ENCODE measurements at places on chromosomes 6 and 20.

DNA sequence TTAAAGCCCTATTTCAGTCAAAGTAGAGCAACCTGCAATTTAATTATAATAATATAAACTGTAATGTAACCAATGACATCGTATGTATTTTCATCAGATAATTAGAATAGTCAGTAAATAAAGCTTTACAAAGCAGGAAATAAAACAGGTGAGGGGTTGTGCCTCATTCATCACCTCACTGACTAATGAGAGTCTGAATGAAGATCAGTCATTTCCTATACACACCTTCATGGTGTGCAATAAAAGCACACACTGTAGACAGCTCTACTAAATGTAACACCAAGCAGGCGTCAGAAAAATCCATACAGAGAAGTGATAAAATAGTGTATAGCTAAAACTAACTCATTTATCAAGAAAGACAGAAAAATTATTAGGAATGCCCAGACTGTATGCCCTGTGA, 105.9 kb downstream of the MAN1A1 start:
- DNase-seq, result no peak

GRCh38 chr6:9527679-9528286, 887.1 kb downstream of the TFAP2A start:
- no peak for DNase-seq

DNA sequence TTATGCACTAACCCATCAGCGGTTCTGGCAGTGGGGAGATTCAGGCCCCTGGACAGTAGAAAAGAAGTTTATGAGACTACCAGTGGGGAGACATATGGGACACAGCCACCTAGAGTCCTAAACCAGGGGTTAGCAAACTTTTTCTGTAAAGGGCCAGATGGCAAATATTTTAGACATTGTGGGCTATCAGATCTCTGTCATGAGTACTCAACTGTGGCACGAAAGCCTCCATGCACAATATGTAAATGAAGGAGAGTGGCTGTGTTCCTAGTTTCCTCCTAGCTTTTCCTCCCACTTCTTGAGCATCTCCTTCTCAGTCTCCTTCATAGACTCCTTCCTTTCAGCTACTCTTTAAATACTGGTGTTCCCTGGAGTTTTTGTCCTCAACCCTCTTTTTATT, 3.3 kb upstream of the HLA-DMA start:
- no peak for DNase-seq

DNA sequence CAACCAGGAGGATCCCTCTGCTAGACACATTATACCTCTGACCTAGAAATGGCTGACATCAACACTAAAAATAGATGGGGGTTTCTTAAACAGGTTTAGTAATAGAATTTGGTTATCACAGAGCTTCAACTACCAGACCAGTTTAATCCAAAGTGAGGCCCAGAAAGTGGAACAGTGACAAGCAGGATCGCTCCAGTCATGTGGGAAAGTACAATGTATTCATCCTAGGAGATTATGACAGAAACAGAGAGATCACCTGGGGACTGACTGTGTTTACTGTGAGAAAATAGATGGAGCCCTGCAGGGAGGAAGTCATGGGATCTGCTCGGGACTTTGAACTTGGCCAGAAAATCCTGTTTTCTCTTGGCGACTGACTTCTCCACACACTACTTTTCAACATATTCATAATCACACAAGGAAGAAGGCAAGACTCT, 238.7 kb upstream of the SOX4 start:
- DNase-seq, result no peak

GRCh38 chr20:62969939-62970306, 17.4 kb downstream of the SLC17A9 start:
- no peak for DNase-seq

DNA sequence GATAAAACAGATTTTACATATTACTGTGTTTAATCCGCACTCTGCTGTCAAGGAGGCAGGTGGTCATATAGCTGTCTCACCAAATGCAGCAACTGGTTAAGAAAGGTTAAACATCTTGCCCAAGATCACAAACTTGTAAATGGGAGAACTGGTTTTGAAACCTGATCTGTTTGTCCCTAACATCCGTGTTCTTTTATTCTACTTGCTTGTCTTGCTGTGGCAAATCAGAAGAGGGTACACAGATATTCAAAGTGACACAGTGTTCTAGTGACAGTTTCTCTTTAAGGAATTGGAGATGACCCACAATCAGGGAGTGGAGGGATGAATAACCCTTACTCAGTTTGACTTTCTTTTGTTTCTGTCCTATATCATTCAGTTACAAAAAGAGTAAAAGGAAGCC, 83.0 kb upstream of the SGK1 start:
- no peak for DNase-seq

- no peak for DNase-seq
These were observed 10.8 kb upstream of the GNRH2 start for GRCh38 chr20:3032624-3033023.

DNA sequence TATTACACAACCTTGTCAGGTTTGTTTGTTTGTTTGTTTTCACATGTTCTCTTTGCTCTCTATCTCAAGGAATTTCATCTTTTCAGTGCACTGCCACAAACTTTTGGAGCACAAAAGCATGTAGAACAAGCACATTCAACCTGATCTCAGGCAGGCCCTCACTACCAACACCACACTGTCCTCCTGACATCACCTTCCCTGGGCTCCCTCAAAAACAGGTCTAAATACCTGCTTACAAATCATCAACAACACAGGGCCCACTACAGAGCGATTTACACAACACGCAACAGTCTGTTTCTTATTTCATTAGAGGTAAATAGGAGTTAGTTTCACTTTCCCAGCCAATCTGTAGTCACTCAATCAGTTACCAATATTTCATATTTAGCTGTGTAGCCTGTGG, 241.4 kb downstream of the EPHA7 start:
- DNase-seq, result no peak

DNA sequence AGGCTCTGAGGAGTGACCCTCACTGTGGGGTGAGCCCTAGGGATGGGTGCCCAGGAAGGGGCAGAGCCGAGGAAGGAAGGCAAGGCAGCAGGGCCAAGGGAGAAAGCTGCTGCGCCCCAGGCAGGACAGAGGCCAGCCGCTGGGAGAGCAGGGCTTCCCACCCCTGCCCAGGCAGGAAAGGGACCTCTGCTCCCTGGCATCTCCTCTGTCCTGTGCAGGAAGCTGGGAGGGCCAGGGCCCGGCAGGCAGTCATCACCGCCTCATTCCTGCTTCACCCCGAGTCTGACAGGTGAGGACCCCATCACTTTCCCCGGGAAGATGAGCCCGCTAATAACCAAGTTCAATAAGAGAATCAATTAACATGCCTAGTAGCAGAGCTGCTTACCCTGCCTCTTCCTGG, 81.3 kb downstream of the EDN3 start:
- no peak for DNase-seq

GRCh38 chr20:35917077-35917476, 37.2 kb downstream of the SCAND1 start:
- DNase-seq, result no peak

DNA sequence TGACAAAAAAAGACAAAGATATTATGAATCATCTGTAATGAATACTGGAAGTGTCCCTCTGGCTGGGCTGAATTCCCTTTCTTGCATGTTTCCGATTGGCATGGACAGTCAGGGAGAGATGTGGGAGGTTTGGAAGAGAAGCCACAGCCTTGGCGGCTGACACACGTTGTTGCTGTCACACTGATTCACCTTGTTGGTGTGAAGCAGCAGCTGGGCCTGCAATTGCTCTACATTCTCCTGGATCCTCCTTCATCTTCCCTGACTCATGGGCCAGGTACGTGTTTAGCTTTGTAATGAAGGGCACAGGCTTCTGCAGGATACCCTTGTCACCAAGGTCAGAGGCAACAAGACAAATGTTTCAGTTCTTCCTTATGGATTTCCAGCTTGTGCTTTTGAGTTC, 13.4 kb upstream of the SMIM8 start:
- DNase-seq, result no peak

GRCh38 chr20:39756828-39757227, 794.7 kb downstream of the DHX35 start:
- no peak for DNase-seq

- no peak for DNase-seq
These were observed 285.4 kb downstream of the THBS2 start for GRCh38 chr6:168968228-168968627.

DNA sequence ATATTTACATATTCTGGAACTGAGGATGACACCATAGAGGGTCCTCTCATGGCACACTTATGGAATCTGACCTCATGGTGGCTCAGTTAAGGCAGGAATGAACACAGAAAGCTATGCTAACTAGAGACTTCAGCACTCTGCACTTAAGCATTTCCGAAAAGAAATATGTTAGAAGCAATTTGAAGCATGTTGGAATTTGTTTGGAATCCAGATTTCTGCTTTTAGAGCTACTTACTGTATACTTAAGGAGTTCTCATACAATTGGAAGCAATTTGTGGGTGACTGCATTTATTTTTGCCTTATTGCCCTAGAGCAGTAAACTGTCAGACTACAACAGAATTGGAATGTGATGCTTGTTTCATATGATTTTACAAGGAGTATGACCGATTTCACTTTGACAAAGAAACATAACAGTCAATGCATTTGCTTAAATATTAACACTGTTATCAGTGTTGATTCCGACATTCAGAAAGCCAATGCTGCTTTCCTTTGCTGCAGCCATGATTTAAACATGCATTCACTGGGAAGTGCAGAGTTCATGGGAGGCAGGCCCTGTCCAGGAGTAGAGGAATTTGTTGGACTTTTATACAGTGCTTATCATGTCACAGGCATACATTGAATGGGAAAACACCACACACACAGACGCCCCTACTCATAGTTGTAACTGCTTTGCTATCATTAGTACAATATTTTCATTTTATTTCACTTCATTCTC, 244.4 kb downstream of the SAMD5 start:
- DNase-seq, result no peak

- DNase-seq, result no peak
These were observed 28.4 kb downstream of the CASP8AP2 start for GRCh38 chr6:89858041-89858440.

DNA sequence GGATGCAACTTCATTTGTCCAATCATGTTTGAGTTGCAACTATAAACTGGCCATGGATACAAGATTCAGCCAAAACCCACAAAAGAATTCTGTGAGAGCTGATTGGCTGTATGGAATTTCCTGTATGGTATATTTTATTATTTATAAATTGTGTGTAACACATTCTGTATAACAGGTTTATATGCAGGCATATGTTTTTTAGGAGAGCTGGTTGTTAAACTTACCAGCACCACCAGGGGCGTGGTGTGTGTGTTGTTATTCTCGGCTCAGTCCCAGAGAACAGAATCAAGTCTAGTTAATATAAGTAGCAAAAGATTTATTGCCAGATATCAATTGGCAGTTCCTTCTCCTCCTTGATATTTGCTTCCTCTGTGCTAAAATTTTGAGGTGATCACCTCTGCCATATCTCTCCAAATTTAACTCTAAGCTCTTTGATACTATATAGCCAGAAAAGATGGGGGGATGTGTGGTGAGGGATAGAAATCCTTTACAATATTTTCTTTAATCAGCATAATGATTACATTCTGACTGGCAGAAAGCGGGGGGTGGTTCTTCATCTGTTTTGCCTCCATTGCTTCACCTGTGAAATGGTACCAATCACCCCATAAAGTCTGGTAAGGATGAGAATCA, 22.9 kb downstream of the CNBD2 start:
- DNase-seq, result no peak

GRCh38 chr20:382291-383115, 1.9 kb downstream of the TRIB3 start:
- DNase-seq, result no peak

GRCh38 chr20:19830211-19830785, 72.2 kb downstream of the RIN2 start:
- no peak for DNase-seq

GRCh38 chr20:61300709-61301108, 48.6 kb downstream of the CDH4 start:
- no peak for DNase-seq

DNA sequence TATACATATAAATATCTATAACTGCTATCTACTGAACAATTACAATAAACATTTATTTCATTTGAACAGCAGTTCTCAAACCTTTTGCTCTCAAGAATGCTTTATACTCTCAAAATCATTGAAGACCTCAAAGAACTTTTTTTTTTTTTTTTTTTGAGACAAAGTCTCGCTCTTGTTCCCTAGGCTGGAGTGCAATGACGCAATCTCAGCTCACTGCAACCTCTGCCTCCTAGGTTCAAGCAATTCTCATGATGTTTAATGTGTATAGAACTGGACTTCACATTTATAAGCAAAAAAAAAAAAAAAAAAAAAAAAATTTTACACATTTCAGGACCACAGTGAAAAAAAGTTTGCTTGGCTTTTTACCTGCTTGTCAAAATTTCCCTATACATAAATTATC, 11.7 kb downstream of the UBE2V1 start:
- no peak for DNase-seq

- DNase-seq, result no peak
These were observed 519.9 kb downstream of the MAFB start for GRCh38 chr20:40168981-40169620.

DNA sequence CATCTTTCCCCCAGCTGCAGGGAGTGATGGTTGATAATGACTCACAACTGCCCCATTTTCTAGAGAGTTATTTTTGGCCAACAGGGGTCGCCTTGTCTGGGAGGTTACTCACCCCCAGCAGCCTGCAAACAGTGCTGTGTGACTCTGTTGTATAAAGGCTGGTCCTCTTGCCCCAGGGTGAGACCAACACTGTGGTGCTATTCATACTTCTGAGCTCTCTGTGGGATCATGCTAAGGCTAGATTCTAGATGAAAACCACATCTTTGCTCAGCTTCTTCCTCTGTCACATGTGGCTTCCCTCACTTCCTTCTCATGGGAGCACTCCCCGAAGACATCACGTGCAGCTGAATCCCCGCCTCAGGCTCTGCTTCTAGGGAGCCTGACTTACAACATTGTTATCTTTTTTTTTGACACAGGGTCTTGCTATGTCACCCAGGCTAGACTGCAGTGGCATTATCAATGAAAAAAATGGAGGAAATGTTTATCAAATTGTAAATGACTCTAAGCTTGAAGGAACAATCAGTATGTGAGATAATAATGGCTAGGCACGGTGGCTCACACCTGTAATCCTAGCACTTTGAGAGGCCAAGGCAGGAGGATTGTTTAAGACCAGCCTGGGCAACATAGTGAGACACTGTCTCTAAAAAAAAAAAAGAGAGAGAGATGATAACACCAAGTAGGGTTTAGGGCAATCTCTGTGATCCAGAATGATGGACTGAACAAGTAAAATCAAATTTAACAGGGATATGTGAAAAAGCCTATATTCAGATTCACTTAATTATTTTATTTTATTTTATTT, 55.7 kb upstream of the SLC23A2 start:
- DNase-seq, result peak; percentile 77

GRCh38 chr20:41446456-41446855, 79.8 kb upstream of the EMILIN3 start:
- no peak for DNase-seq

- no peak for DNase-seq
These were observed 155.5 kb downstream of the HACE1 start for GRCh38 chr6:104704191-104704590.

- no peak for DNase-seq
These were observed 542.0 kb downstream of the DHX35 start for GRCh38 chr20:39503902-39504709.

- no peak for DNase-seq
These were observed 164.1 kb upstream of the CHD6 start for GRCh38 chr20:41782255-41782654.

GRCh38 chr6:114421199-114421598, 78.4 kb upstream of the HS3ST5 start:
- no peak for DNase-seq

Data from hematopoietic multipotent progenitor cell treated with erythropoietin and hydrocortisone succinate and interleukin-3 and kit ligand, for 17 days (in vitro differentiated cells).